ENCODE measurements at places on chromosomes 1 and 21.

DNA sequence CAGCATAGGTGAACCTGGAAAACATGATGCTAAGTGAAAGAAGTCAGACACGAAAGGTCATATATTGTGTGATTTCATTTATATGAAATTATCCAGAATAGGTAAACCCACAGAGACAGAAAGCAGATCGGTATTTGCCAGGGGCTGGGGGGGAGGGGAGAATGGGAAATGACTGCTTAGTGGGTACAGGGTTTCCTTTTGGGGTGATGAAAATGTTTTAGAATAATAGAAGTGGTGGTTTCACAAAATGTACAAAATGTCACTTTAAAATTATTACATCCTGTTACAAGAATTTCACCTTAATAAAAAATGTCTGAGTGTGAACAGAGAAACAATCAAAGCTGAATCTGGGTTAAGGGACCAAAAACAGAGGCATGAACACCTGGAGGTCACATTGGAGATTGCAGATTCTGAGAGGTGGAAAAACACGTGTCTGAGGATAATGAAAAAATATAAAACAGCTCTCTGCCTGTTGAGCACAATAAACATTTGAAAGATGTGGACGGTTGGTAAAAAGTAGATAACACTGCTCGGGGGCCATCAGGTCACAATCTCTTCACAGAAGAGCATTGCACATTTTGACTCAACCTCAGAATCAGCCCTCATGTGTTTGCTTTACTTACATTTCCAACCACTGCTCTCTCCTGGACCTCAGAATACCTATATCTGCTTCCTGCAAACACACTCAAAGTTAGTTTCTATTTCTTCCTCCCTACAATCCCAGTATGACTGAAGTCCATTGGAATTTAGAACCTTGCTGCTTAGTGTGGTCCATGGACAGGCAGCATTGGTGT, 3.2 kb downstream of the SLAMF6 start:
- no peak for DNase-seq

- DNase-seq = no peak
These were observed 427.8 kb upstream of the ZP4 start for GRCh38 chr1:238318294-238319110.

DNA sequence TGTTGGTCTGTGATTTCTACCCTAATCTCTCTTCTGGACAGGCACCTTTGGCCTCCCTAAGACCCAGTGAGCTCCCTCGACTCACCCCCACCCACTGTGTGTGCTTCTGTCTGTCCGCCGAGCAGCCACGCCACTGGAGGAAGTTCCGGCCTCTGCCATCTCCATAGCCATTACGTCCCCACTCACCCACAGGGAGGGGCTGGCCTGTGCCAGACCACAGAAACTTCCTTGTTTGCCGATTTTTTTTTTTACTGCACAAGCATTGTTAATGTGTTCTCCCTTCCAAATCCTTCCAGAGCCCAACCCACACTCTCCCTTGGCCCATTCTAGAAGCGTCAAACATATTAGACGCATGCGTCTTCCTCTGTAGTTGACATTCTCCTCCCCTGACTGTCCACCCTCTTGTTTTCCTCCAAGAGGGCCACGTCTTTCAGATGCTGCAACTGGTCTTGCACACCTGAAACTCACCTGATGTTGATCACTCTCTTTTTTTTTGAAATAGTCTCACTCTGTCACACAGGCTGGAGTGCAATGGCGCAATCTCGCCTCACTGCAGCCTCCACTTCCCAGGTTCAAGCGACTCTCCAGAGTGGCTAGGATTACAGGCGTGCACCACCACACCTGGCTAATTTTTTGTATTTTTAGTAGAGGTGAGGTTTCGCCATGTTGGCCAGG, 72.3 kb downstream of the EVA1C start:
- peak; percentile 74 for DNase-seq

GRCh38 chr1:22142315-22143064, 407 bp downstream of the WNT4 start:
- no peak for DNase-seq

GRCh38 chr1:152960452-152961044, 9.9 kb upstream of the SPRR4 start:
- no peak for DNase-seq

GRCh38 chr1:53636621-53637171, 102.3 kb downstream of the GLIS1 start:
- no peak for DNase-seq

- peak; percentile 100 for DNase-seq
These were observed 515 bp upstream of the CAMTA1 start for GRCh38 chr1:6784560-6785317.

GRCh38 chr1:18564676-18565075, 66.0 kb upstream of the PAX7 start:
- DNase-seq = no peak

Measured in putamen (tissue), 1 donor.